ENCODE measurements at places on chromosomes 12 and 14. TPM values are rescaled to one million over a fixed set of nuclear protein-coding genes. Genes with fewer than 3 reads are reported as not detected.

Gene KLRC4
- total RNA-seq: not detected

Gene MGAT4C
- total RNA-seq: 0.25 TPM

Gene KRT73
- not detected for total RNA-seq

Gene RIPK3
- 10.1 TPM for total RNA-seq

Gene CD69
- 28.5 TPM for total RNA-seq

Gene PTCSC3
- not detected for total RNA-seq

Gene GSC
- 1.7 TPM for total RNA-seq

Gene TMEM229B
- 9.8 TPM for total RNA-seq

Gene VCPKMT
- 2.5 TPM for total RNA-seq

Gene APOF
- not detected for total RNA-seq

Gene MYO1H
- not detected for total RNA-seq

GRCh38 chr12:96879301-96879700, 27.8 kb upstream of the NEDD1 start:
- H3K4me3 ChIP-seq: no peak overlapping the region
- no peaks in the 10 kb centered on the region for H3K27me3 ChIP-seq
- no peaks in the 10 kb centered on the region for H3K4me1 ChIP-seq
- no peak overlapping the region for H3K27ac ChIP-seq
- H3K36me3 ChIP-seq: no peaks in the 10 kb centered on the region

DNA sequence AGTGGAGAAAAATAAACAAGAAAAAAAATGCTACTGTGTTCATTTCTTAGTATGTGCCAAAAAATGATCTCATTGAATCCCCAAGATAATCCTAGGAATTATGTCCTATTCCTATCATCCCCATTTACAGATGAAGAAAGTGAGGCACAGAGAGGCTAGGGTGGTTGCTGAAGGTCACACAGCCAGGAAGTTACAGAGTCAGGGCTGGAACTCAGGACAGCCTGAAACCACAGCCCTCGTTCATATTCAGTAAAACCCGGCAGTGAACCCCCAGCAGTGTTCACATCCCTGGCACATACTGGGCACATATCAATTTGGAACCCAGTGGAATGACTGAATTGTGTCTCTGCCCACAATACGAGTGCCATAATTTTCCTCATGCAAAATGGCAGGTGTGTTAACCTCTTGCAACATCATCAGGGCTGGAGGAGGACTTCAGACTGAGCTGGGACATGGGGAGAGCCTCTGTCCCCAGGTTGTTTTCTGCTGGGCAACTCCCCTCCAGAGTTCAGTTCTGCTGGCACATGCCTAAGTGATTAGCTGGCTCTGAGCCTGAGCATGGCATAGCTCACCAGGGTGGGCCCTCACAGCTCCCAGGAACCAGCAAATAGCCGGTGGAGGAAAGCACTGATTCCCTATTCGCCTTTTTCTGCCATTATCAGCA, 2.0 kb upstream of the PPP1CC start:
- H3K4me3 ChIP-seq: no peak overlapping the region
- H3K27ac ChIP-seq: no peak overlapping the region
- no peaks in the 10 kb centered on the region for H3K27me3 ChIP-seq
- DNase-seq: no peak
- H3K4me1 ChIP-seq: peaks cover 35% of the 10 kb centered on the region
- no peaks in the 10 kb centered on the region for H3K36me3 ChIP-seq

GRCh38 chr12:51390457-51390856, 749 bp downstream of the GALNT6 start:
- peaks cover 38% of the 10 kb centered on the region for H3K4me1 ChIP-seq
- no peak for DNase-seq
- no peaks in the 10 kb centered on the region for H3K27me3 ChIP-seq

DNA sequence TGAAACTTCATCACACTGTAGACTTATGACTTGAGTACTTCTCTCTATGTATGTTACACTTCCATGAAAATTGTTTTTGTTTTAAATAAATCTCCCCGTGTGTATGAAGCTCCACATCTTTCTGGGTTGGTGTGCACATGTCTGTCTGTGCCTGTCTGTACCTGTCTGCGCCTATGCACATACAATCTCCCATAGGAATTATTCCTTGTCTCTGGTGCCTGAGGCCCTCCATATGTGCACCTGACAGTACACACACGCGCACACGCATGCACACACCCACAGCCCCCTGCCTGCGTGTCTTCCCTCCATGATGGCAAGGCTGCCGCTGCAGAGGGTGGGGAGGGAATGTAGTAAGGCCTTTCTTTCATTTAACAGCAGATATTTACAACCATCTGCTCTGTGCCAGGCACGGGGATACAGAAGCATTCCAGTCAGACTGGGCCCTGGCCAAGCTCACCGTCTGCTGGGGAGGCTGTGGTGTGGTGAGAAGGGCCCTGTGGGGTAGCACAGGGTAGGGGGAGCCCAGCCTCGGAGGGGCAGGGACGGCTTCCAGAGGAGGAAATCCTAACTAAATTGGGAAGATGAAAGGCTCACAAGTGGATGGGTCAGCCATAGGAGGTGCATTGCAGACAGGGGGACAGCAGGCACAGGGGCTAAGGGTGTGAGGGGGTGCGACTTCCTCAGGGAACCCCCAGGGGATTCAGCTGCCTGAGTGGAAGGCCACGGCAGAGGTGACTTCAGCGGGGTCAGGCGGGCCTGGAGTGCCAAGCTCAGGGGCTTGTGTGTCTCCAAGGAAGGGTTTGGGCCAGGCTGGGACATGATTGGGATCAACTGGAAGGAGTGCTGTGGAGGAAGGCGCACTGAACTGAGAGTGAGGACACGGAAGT, 26.1 kb downstream of the KRT8 start:
- no peaks in the 10 kb centered on the region for H3K36me3 ChIP-seq
- DNase-seq: no peak
- peak overlapping the region; percentile 88 for H3K27ac ChIP-seq
- peaks cover 52% of the 10 kb centered on the region for H3K4me1 ChIP-seq
- H3K27me3 ChIP-seq: no peaks in the 10 kb centered on the region
- peak overlapping the region; percentile 35 for H3K4me3 ChIP-seq

- peak overlapping the region; percentile 64 for H3K27ac ChIP-seq
- H3K4me3 ChIP-seq: no peak overlapping the region
- H3K4me1 ChIP-seq: peaks cover 17% of the 10 kb centered on the region
- H3K27me3 ChIP-seq: no peaks in the 10 kb centered on the region
- H3K36me3 ChIP-seq: no peaks in the 10 kb centered on the region
- no peak for DNase-seq
Measured at GRCh38 chr12:124436366-124436765, 131.0 kb downstream of the NCOR2 start.

GRCh38 chr14:86505808-86506207, 975.9 kb downstream of the FLRT2 start:
- no peak for DNase-seq
- H3K27me3 ChIP-seq: no peaks in the 10 kb centered on the region
- no peak overlapping the region for H3K27ac ChIP-seq
- H3K4me3 ChIP-seq: no peak overlapping the region

DNA sequence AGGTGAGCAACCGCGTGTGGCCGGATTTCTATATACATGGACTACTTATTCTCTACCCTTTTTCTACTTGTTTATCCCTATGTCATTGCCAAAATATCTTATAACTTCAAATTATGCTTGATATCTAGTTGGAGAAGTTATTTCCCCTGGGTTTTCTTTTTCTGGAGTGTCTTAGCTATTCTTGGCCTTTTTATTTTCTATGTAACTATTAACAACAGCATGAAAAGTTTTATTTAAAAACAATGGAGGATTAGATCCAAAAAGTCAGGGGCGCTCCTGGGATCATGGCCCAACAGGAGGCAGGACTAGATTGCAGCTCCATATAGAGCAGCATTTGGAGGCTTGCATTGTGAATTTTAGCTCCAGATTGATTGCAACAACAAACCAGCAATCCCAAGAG, 8.6 kb upstream of the STRAP start:
- H3K4me3 ChIP-seq: no peak overlapping the region
- no peak for DNase-seq
- H3K36me3 ChIP-seq: no peaks in the 10 kb centered on the region
- no peaks in the 10 kb centered on the region for H3K4me1 ChIP-seq
- no peaks in the 10 kb centered on the region for H3K27me3 ChIP-seq

GRCh38 chr12:79174626-79175025, 310.1 kb downstream of the SYT1 start:
- no peak for DNase-seq
- H3K4me3 ChIP-seq: no peak overlapping the region
- H3K36me3 ChIP-seq: no peaks in the 10 kb centered on the region

GRCh38 chr12:53845932-53846331, 92.7 kb upstream of the HOXC13 start:
- no peak overlapping the region for H3K27ac ChIP-seq
- no peaks in the 10 kb centered on the region for H3K36me3 ChIP-seq
- no peaks in the 10 kb centered on the region for H3K4me1 ChIP-seq
- no peaks in the 10 kb centered on the region for H3K27me3 ChIP-seq
- DNase-seq: no peak

- no peak overlapping the region for H3K27ac ChIP-seq
- DNase-seq: no peak
- no peaks in the 10 kb centered on the region for H3K4me1 ChIP-seq
- H3K36me3 ChIP-seq: no peaks in the 10 kb centered on the region
Measured at GRCh38 chr14:44149597-44149996, 357.5 kb downstream of the FSCB start.

DNA sequence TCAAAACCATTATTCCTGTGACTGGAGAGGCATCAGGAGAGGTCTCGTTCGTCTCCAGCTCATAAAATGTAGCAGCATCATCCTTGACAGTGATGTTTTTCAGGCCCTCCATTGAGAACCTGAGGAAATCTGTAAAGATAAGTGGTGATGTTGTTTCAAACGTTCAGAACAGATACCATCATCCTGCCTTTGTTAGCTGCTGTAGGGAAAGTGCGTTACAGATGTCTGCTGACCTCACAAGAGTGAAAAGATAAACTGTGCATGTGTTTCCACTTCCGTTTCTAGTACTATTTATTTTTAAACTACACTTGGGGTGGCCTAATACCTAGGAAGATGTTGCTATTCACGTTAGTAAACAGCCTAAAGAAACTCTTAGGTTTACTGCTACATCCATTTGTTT, 28.4 kb downstream of the BCL2L14 start:
- no peak for DNase-seq
- H3K4me1 ChIP-seq: no peaks in the 10 kb centered on the region
- H3K27ac ChIP-seq: no peak overlapping the region
- H3K27me3 ChIP-seq: no peaks in the 10 kb centered on the region
- H3K4me3 ChIP-seq: no peak overlapping the region

GRCh38 chr14:91866061-91866460, 1.3 kb downstream of the TC2N start:
- H3K36me3 ChIP-seq: no peaks in the 10 kb centered on the region
- no peaks in the 10 kb centered on the region for H3K27me3 ChIP-seq
- no peak for DNase-seq
- H3K4me3 ChIP-seq: no peak overlapping the region
- peak overlapping the region; percentile 1 for H3K27ac ChIP-seq

- H3K4me1 ChIP-seq: no peaks in the 10 kb centered on the region
- no peak overlapping the region for H3K4me3 ChIP-seq
- no peak for DNase-seq
- H3K36me3 ChIP-seq: no peaks in the 10 kb centered on the region
- no peaks in the 10 kb centered on the region for H3K27me3 ChIP-seq
- H3K27ac ChIP-seq: no peak overlapping the region
Measured at GRCh38 chr14:48193893-48194292, 518.5 kb upstream of the MDGA2 start.

- DNase-seq: no peak
- H3K4me1 ChIP-seq: no peaks in the 10 kb centered on the region
- no peak overlapping the region for H3K4me3 ChIP-seq
- no peaks in the 10 kb centered on the region for H3K36me3 ChIP-seq
Measured at GRCh38 chr12:10901427-10901826, 7.9 kb downstream of the TAS2R13 start.

GRCh38 chr12:94753036-94753679, 102.8 kb upstream of the TMCC3 start:
- H3K27ac ChIP-seq: no peak overlapping the region
- no peaks in the 10 kb centered on the region for H3K36me3 ChIP-seq
- DNase-seq: no peak
- H3K4me1 ChIP-seq: no peaks in the 10 kb centered on the region

DNA sequence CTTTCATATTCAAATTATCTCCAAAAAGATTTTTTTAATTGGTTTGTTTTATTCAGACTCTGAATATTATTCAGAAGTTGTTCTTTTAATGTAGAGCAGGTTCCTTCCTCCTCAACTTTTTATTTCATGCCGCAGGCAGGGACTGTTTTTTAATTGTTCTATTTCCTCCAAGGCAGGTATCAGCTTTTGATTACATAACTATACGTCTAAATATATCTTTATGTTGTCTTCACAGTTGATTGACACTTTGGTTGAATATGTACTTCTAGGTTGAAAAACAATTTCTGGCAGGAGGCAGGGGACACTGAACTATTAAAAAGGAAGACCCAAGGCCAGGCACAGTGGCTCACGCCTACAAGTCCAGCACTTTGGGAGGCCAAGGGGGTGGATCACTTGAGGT, 82.5 kb downstream of the HECTD4 start:
- H3K27me3 ChIP-seq: no peaks in the 10 kb centered on the region
- no peak for DNase-seq
- no peak overlapping the region for H3K4me3 ChIP-seq
- H3K36me3 ChIP-seq: peaks cover 14% of the 10 kb centered on the region

GRCh38 chr12:100666588-100666987, 93.1 kb downstream of the GAS2L3 start:
- no peak overlapping the region for H3K27ac ChIP-seq
- H3K36me3 ChIP-seq: no peaks in the 10 kb centered on the region
- no peaks in the 10 kb centered on the region for H3K27me3 ChIP-seq
- no peak for DNase-seq
- H3K4me1 ChIP-seq: no peaks in the 10 kb centered on the region
- H3K4me3 ChIP-seq: no peak overlapping the region

DNA sequence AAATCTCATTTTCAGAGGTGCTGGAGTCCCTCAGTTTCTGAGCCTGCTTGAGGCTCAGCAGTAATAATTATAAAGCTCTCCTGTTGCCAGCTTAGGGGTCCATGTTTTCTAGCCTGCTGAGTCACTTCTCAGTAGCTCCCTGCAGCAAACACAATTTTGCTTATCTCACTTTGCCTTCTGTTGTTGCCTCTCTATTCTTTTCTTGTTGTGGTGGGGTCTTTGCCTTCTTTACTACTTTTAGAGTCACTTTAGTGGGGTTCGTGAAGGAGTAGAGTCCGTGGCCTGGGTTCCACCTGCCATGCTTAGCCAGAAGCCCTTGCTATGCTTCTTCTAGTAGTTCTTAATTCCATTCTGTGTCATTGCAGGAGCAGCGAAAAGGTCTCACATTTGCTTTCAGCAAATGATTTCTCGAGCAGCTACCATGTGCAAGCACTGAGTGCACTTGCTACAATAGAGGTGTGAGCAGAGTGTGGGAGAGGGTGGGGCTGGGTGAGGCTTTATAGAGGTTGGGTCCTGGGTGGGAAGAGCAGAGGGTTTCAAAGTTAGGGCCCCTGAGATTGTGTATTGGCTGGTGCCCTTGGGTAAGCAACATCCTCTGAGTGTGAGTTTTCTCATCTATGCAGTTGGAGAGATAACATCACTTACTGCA, 114.3 kb downstream of the ADCK1 start:
- H3K36me3 ChIP-seq: no peaks in the 10 kb centered on the region
- no peak overlapping the region for H3K4me3 ChIP-seq
- no peaks in the 10 kb centered on the region for H3K27me3 ChIP-seq
- no peak for DNase-seq

All from vagina (tissue), 2 donors.